ENCODE measurements at places on chromosomes 2 and 18.

- DNase-seq, result peak; percentile 18
Observed at GRCh38 chr18:12839057-12839525, 44.9 kb downstream of the PTPN2 start.

DNA sequence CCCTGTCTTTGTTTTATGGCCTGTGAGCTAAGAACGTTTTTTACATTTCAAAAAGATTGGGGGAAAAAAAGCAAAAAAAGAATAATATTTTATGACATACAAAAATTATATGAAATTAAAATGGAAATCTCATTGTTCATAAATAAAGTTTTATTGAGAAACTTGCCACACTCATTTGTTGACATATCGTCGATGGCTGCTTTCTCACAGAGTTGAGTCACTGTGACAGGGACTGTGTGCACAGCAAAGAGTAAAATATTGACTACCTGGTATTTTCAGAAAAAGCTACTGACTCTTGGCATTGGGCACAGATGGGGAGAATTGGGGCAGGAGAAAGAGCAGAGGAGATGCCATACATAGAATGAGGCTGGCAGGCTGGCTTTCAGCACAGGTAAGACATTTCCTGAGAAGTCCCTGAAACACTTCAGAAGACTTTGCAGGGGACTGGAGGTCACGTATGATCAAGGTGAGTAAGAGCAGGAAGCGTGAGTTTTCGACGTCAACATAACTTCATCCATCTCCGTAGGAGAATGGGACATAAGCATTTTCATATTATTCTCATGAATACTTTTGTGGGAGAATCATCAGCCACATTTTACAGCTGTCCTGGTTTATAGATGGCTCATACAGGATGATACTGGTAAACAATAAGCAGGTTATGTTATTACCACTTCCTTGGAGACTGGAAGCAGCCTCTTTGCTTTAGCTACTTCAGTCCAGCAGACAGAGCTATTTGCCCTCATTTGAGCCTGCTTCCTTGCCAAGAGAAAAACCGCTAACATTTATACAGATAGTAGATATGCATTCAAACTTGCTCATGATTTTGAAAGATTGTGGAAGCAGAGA, 32.5 kb upstream of the PUM2 start:
- peak; percentile 25 for DNase-seq

GRCh38 chr2:64865073-64865830, 123.9 kb upstream of the SLC1A4 start:
- DNase-seq, result peak; percentile 70

GRCh38 chr2:100818003-100818605, 1.8 kb upstream of the NPAS2 start:
- no peak for DNase-seq

- peak; percentile 12 for DNase-seq
Observed at GRCh38 chr18:6505498-6505875, 90.8 kb upstream of the L3MBTL4 start.

GRCh38 chr2:117085737-117086136, 728.8 kb upstream of the DDX18 start:
- peak; percentile 14 for DNase-seq

DNA sequence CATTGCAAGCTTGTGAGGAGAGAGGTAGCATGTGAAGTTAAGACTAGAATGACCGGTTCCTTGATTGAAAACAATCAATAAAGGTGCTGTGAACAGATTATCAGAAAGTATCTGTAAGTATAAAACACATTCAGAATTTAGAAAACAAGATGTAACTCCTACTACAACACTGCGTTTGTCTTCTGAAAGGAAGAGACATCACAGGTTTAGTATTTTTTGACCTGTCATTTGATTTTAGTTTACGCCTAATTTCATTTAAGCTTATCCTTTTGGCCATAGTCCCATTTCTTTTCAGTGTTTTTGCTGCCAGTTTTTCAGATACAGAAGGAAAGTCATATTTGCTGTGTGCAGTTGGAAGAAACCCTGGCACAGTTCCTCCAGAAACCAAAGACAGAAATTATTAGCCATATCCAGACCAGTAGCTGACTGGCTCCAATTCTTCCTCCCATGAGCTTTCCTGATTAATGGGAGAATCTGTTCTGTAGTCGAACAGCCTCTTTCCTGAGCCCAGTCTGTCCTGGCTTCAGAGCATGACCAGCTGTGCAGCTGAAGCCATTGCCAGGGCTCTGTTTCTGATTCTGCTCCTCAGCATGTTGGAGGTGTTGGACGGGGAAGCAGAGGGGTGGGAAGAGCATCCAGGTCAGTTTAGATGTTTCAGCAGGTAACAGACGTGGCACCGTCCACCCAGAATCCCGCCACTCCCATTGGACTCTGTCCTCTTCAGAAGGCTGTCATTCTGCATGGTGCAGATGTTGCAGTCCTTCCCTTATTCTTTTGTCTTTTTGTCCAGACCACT, 61.0 kb downstream of the CRIM1 start:
- no peak for DNase-seq

GRCh38 chr2:98277162-98277859, 68.9 kb upstream of the CNGA3 start:
- DNase-seq, result no peak

DNA sequence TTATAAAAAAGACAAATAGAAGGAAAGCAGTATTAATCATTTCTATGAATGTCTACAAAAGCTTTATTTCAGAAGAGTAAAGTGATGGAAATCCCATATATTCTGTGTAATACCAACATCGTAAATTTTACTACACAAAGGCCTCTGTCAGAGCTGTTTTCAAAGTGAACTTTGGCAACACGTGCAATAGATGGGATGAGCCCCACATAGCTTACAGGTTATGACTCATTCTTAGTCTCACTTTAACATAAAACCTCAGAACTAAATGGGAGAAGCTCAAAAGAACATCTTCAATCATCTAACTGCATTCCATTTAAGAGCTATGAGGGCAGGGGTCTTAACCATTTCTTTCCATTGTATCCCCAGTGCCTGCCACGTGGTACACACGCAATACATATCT, 11.5 kb downstream of the VPS4B start:
- peak; percentile 61 for DNase-seq

DNA sequence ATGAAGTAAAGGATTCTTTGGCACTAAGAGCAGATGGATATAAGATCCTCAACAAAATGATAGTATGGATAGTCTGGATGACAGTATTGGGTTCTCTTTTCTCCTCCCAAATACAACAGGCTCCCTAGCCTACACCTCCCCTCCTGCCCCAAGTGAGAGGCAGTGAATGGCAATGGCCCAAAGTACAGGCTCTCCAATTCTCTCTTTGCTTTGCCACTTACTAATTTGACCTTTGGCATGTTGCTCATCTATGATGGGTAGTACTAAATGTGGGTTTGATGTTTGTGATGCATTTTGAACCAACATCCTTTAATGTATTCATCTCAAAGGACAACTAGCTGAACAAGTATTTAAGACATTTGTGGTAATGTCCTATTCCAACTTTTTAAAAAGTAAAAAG, 65.9 kb downstream of the EIF5B start:
- DNase-seq, result no peak

- DNase-seq, result no peak
Observed at GRCh38 chr2:33365264-33365970, 111.0 kb upstream of the RASGRP3 start.

DNA sequence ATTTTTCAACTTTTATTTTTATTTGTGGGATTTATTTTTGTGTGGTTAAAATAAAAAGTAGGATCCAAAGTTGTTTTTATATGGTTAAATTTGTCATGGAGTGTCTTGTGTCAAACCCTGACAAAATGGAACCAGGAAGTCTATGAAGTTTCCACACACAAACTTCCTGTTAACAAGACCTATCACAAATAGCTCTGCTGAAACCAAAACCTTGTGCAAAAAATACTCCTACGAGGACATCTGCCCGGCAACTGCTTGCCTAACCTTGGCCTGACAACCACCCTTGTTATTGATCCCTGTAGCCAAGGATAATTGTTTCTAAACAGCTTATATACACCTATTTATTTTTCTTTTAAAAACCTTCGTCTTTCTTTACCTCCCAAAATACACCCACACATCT, 389.6 kb downstream of the TRIB2 start:
- DNase-seq, result no peak

Data from mesenchymal stem cell (in vitro differentiated cells and primary cell).